ENCODE measurements at places on chromosomes 5 and 9. TPM values are rescaled to one million over a fixed set of nuclear protein-coding genes. Genes with fewer than 3 reads are reported as not detected.

The PALM2AKAP2 gene
- polyA plus RNA-seq = not detected

DNA sequence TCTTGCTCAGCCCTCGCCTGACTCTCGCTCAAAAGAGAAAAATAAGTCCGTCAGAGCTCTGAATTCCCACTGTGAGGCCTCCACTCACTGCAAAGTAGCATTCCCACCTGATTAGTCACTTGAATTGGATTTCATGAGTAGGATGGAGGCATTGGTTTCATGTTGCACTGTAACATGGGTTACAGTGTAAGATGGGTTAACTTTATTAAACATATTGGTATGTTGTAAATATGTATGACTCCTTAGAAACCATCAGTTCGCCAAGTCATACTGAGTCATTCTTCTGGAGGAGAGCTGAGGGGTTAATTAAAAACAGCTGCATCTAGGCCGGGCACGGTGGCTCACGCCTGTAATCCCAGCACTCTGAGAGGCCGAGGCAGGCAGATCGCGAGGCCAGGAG lies 93.8 kb upstream of the BNC2 start:
- peak; percentile 95 for DNase-seq

The CDH6 gene
- polyA plus RNA-seq = not detected

DNA sequence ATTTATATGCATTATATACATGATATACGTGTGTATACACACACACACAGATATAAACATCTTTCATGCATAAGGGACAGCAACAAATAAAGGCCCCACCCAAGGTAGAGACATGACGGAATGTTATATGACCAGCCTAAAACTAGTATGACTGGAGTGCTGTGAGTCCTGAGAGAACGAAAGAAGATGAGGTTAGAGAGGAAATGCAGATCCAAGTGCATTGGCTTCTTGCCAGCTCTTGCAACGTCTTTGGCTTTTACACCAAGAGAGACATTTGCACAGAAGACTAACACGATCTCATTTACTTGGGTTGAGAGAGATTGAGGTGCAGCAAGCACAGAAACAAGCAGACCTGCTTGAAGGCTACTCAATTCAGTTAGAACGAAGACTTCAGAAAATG lies 23.0 kb downstream of the CDH10 start:
- no peak for DNase-seq

GRCh38 chr9:129253803-129254381 lies 75.8 kb upstream of the IER5L start:
- no peak for DNase-seq

DNA sequence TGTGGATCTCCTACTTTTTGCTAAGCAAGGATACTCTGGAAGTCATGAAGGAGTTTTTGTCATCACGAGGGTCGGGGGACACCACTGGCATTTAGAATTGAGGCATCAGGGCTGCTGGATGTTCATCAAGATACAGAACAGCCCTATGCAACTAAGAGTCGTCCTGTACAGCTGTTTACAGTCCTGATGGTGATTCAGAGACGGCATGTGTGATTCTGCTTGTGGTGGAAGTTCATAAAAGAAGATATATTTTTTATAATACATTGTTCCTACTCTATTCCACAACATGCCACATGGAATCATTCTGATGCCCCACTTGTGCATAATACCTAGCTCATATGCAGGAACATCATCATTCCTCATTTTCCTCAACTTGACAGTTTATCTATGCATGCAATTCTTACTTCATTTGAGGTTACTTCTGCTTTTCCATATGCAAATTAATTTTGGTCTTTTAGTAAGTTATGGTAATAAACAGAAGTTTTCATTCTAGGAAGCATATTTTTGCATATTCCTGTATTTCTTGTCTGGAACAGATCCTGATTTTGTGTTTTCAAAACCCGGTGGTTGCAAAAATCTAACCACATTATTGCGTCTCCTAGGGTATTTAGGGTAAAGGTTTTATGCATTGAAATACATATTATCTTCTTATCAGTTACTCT lies 155.2 kb downstream of the ARHGEF28 start:
- no peak for DNase-seq

DNA sequence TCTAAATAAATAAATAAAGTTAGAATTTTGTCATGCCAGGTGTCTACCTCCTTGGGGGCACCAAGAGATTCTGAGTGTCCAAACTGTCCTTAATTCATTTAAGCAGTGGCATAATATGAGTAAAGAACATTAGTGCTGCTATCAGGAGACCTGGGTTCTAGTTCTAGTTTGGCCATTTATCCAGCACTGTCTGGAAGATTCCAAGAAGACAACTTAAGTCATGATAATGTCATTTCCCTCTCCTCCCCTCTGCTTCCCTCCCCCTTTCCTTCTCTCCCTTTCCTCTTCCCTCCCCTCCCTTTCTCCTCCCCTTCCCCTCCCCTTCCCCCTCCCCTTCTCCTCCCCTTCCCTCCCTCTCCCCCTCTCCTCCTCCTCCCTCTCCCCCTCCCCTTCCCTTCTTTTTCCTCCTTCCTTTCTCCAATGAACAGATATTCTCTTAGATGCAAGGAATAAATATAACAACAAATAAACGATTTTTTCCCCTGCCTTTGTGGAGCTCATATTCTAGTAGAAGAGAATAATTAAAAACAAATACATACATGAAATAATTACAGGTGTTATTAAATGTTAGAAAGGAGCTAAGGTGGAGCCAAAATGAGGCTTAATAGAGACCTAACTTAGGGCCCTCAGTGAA lies 90.8 kb downstream of the NMUR2 start:
- DNase-seq = no peak

The MXD3 gene
- polyA plus RNA-seq = 6.3 TPM

DNA sequence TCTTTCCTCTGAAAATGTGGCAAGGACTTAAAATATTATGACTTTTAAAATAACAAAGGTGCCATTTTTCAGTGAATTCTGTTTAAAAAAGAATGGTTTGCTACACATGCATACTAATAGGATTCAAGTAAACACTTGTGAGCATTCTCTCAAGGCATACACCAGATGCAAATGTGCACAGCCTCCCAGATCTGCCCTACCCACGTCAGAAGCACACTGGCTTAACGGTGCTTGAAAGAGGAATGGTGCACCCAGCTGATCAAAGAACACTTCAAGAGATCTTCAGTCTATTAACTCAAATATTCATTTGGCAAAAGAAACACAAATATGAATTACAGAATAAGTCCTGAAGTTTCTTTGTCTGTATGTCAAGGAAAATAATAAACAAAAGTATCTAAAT lies 15.8 kb downstream of the GABRB2 start:
- no peak for DNase-seq

The DBH gene
- polyA plus RNA-seq = not detected

DNA sequence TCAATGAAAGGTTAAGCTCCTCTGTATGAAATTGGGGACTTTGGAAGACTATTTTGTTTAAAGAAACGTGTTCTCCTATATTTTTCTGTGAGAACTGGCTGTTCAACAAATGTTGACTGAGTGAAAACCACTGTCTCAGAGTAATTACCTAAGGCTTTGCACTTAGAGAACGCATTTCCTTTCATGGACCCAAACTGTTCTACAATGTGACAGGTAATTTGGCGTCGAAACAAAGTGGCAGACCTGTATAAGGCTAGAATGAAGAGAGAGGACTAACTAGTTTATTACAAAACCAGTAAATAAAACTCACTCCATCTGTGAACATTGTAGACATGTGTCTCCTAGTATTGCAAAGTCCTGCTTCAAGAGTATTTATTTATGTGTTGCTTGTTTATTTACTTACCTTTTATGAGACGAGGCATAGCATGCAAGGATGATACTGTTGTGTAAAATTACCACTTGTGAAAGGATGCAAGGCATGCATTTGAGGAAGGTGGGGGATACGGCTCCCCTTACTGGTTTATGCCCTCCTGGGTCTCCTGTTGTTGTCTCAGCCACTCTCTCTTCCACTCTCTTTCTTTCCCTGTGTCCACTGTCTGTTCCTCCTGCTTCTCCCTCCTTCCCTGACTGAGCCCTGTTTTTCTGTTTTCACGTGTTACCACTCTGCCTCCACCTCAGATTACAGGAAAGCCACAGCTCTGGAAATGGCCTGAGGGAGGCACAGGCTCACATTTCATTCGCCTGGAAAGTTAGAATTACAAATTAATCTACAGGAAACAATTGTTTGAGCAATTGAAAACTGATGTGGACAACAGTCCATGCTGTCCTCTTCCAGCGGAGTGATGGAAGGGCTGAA lies 444.0 kb upstream of the ZNF608 start:
- DNase-seq = no peak

The CTSL gene
- polyA plus RNA-seq = 96.1 TPM

The LCN6 gene
- not detected for polyA plus RNA-seq

- peak; percentile 60 for DNase-seq
Observed at GRCh38 chr5:33601881-33602280, 161.1 kb downstream of the TARS1 start.

GRCh38 chr9:109477258-109478050 lies 20.7 kb downstream of the PTPN3 start:
- DNase-seq = no peak

The PSD2 gene
- not detected for polyA plus RNA-seq

DNA sequence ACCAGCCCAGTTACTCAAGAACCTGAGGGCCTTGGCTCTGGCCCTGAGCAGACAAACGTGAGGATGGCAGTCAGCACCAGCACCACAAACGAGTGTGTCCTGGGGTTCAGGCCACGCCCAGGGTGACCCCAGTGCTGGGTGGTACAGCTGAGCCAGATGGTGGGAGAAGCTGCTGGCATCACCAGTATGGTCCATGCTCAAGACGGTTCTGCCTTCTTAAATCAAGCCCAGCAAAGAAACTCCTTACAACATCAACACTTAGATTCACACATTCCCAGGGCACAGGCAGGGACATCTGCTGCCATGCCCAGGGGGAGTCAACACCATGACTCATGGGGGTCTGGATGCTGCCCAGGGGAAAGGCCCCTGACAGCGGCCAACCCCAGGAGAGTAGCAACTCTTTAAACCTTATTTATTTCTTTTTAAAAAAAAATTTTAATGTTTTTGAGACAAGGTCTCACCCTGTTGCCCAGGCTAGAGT lies 31.3 kb downstream of the IPPK start:
- DNase-seq = no peak

DNA sequence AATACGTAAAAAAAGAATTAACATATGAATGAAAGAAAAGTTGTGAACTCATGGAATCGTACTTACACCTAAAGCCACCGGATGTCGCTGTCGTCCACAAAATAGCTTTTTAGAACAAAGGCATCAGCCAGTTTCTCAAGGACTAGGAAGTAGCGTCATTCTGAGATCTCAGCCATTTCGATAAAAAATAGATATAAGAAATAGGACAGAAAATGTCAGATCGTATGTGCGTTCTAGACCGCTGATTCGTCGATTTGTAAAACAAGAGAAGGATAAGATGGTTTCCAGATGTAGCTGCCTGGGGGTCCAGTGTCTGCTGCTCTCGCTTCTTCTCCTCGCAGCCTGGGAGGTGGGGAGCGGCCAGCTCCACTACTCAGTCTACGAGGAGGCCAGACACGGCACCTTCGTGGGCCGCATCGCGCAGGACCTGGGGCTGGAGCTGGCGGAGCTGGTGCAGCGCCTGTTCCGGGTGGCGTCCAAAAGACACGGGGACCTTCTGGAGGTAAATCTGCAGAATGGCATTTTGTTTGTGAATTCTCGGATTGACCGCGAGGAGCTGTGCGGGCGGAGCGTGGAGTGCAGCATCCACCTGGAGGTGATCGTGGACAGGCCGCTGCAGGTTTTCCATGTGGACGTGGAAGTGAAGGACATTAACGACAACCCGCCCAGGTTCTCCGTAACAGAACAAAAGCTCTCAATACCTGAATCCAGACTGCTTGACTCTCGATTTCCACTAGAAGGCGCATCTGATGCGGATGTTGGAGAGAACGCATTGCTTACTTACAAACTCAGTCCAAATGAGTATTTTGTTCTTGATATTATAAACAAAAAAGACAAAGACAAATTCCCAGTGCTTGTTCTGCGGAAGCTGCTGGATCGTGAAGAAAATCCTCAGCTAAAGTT lies at the start of gene PCDHA10:
Gene PCDHA10, plus strand, starts transcription at position 126 of the 903 bp plus-strand sequence. Its CDS starts 152 bp downstream, at position 278.
- DNase-seq = no peak

GRCh38 chr5:483434-484140 lies 40.6 kb downstream of the EXOC3 start:
- no peak for DNase-seq

DNA sequence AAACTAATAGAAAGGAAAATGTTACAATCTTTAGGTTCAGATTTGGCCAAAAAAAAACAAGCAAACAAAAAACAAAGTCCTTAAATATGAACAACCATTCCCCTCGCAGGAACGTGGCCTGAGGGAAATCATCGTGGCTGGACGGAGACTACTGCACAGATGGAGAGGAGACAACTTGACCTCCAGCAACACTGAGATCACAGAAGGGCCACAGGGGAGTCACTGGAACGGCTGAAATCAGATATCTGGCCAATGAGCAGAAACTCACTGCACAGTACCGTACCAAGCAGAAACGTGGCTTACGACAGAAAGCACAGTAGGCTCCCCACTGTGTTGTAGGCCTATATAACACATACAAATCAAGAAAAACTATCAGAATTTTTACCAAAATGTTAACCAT lies 27.7 kb downstream of the CAMSAP1 start:
- no peak for DNase-seq

GRCh38 chr9:136189394-136190236 lies 15.3 kb downstream of the LHX3 start:
- no peak for DNase-seq

- DNase-seq = no peak
Observed at GRCh38 chr5:164560216-164560615, 1054.8 kb downstream of the MAT2B start.

DNA sequence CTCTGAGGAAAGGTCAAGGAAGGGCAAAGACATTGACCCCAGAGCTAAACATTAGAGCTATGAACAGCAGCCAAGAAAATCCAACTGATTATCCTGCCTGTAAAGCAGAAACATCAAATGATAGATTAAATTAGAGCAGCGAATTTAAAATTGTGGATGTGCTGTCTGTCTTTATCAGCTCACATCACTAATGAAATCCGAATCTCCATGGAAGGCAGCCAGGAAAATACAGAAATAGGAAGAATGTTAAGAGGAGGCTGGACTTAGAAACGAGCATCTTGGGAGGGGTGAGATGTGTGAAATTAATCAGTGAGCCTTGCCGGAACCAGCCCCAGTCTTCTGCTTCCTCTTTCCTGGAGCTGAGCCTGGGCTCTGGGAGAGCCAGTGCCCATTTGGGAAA lies 191.0 kb downstream of the PJA2 start:
- no peak for DNase-seq
